ENCODE measurements at places on chromosomes 1 and 21. TPM values are rescaled to one million over a fixed set of nuclear protein-coding genes. Genes with fewer than 3 reads are reported as not detected.

The CRYAA gene
- not detected for total RNA-seq

The PLD5 gene
- not detected for total RNA-seq

The SLC16A4 gene
- 28.1 TPM for total RNA-seq

GRCh38 chr1:235004840-235005391, 123.7 kb downstream of the TOMM20 start:
- no peak overlapping the region for H3K27ac ChIP-seq
- H3K4me1 ChIP-seq, result no peaks in the 10 kb centered on the region
- H3K36me3 ChIP-seq, result no peaks in the 10 kb centered on the region
- DNase-seq, result no peak

DNA sequence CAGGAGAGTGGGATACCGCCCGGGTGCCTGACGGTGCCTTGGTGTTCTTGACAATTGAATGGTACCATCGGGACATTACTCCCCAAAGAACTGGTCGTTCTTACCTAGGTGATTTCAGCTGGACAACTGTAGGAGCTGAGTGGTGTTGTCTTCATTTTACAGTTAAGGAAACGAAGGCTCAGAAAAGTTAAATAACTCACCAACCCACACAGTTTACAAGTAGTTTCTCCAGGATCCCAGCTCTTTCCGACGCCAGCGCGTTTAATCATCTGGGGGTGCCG, 1.6 kb downstream of the PIK3CD start:
- H3K27ac ChIP-seq, result no peak overlapping the region
- no peaks in the 10 kb centered on the region for H3K4me1 ChIP-seq
- no peaks in the 10 kb centered on the region for H3K36me3 ChIP-seq
- peaks cover 14% of the 10 kb centered on the region for H3K27me3 ChIP-seq
- no peak for DNase-seq

DNA sequence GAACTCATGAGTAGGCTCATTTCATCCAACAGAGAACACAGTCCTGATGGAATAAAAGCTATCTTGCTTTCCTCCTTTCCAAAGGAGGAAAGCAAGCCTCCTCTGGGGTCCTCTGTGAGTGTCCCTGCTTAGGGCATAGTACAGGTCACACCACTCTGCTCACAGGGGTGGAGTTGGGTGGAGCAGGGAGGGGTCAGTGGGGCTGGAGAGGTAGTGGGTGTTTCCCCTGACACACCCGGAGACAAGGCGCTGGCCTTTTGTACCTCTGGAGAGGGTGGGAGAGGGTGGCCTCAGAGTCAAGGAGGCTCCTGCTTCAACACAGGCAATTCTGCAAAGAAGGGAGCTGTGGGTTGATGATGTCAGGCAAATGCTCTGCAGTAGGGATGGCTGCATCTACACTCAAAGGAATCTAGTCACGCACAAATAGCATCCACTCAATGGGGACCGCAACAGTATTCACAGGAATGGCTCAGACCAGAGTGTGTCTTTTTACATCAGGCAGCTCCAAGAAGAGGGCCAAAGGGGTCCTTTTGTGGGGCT, 58.6 kb upstream of the PLXNA2 start:
- no peaks in the 10 kb centered on the region for H3K36me3 ChIP-seq
- no peak overlapping the region for H3K4me3 ChIP-seq
- DNase-seq, result no peak
- H3K27me3 ChIP-seq, result no peaks in the 10 kb centered on the region

The KRTAP10-4 gene
- total RNA-seq, result not detected

GRCh38 chr21:43691086-43691795, 27.7 kb upstream of the PDXK start:
- no peak for DNase-seq
- peaks cover 12% of the 10 kb centered on the region for H3K36me3 ChIP-seq
- no peak overlapping the region for H3K4me3 ChIP-seq
- no peaks in the 10 kb centered on the region for H3K27me3 ChIP-seq
- H3K4me1 ChIP-seq, result no peaks in the 10 kb centered on the region
- no peak overlapping the region for H3K27ac ChIP-seq

DNA sequence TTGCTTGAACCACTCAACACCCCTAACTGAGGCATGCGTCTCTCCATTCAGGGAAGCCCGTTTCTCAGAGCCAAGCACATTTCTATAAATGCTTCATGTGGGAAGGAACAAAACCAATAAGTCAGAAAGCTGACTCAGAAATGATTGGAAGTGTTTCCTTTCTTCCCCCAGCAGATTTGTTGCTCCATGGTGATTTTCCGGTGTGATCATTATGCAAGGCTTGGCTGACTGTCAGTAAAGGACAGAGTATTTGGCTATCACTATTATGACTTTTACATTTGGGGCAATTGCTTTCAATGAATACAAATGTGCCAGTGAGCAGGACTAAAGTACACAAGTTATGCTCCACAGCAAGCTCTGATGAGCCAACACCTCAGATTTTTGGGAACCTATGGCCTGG, 53.3 kb upstream of the ZC3H11B start:
- H3K27ac ChIP-seq, result no peak overlapping the region
- peak; percentile 58 for DNase-seq
- H3K4me1 ChIP-seq, result peaks cover 8% of the 10 kb centered on the region
- no peaks in the 10 kb centered on the region for H3K36me3 ChIP-seq
- H3K4me3 ChIP-seq, result no peak overlapping the region

DNA sequence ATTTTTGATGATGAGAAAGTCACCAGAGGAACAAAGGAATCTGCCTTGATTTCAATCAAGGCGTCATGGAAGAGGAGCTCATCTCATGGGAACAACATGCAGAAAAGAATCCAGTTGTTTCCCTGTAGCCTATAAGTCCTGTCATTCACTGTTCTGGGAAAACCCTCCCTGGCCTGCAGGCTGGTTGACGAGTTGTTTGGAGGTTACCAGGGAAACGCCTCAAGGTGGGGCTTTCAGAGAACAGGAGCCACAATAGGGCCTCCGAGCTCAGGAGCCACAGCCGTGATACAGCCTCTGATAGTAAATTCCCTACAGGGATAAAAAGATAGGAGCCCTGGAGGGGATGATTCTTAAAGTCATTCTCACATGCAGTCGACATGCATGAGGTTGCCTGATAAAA, 135.2 kb downstream of the PSMG1 start:
- H3K4me1 ChIP-seq, result peaks cover 16% of the 10 kb centered on the region
- H3K36me3 ChIP-seq, result no peaks in the 10 kb centered on the region
- no peak for DNase-seq
- no peaks in the 10 kb centered on the region for H3K27me3 ChIP-seq
- no peak overlapping the region for H3K4me3 ChIP-seq

- peak; percentile 53 for DNase-seq
- H3K27ac ChIP-seq, result no peak overlapping the region
- H3K4me1 ChIP-seq, result no peaks in the 10 kb centered on the region
- H3K27me3 ChIP-seq, result peaks cover 52% of the 10 kb centered on the region
Measured at GRCh38 chr1:203320591-203321272, 15.4 kb downstream of the BTG2 start.

GRCh38 chr21:42096566-42096965, 25.4 kb downstream of the UMODL1 start:
- peak overlapping the region; percentile 98 for H3K27ac ChIP-seq
- H3K4me1 ChIP-seq, result peaks cover 25% of the 10 kb centered on the region
- no peak overlapping the region for H3K4me3 ChIP-seq
- no peaks in the 10 kb centered on the region for H3K36me3 ChIP-seq
- no peaks in the 10 kb centered on the region for H3K27me3 ChIP-seq
- DNase-seq, result peak; percentile 43

The S100A9 gene
- total RNA-seq, result not detected

The SLC35F3 gene
- 1.4 TPM for total RNA-seq

The BTBD19 gene
- 8.0 TPM for total RNA-seq

The ATP8B2 gene
- 203 TPM for total RNA-seq

DNA sequence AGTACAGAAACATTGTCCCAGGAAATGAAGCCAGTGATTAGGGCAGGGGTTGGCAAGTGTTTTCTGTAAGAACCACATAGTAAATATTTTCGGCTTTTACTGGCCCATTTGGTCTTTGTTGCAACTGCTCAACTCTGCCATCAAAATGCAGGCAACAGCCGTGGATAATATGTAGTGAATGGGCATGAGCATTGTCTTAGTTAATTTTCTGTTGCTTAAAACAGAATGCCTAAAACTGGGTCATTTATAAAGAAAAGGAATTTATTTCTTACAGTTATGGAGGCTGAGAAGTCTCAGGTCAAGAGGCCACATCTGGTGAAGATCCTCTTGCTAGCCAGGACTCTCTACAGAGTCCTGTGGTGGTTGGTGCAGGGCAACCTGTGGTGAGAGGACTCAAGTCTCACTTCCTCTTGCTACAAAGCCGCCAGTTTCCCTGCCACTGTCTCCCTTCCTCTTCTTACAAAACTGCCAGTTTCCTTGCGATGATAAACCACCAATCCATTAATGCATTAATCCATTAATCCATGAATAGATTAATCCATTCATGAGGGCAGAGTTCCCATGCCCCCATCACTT, 166.4 kb downstream of the PSMG1 start:
- no peak overlapping the region for H3K27ac ChIP-seq
- peaks cover 30% of the 10 kb centered on the region for H3K4me1 ChIP-seq
- no peak for DNase-seq

DNA sequence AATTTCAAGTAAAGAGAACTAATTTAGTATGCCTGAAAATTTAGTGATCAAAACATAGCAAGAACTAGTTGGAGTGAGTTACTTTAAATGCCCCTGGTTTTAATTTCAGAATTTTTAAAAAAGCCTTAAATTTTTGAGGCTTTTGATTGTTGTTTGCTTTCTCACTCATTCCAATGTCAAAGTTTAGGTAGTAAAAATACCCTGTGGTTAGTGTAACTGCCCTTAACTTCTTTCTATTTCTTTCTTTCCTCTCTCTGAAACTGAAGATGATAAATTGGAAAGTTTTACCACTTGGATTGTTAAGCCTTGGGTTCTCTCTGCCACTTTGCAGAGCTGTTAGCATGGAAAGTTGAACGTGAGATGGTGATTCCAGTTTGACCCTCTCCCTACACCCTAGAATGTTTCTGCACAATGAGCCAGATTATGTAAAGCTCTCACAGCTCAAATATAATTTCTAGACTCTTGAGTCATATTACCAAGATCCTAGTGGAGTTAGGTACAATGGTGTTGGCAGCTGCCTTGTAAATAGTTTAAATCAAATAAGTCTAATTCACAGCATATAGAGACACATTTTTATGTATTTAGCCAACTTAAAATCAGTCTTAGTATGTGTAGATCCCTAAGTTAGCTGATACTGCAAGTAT, 192.4 kb upstream of the SGIP1 start:
- peak overlapping the region; percentile 2 for H3K27ac ChIP-seq
- no peak for DNase-seq
- no peak overlapping the region for H3K4me3 ChIP-seq
- H3K36me3 ChIP-seq, result peaks cover 3% of the 10 kb centered on the region

The MTHFR gene
- 16.1 TPM for total RNA-seq

DNA sequence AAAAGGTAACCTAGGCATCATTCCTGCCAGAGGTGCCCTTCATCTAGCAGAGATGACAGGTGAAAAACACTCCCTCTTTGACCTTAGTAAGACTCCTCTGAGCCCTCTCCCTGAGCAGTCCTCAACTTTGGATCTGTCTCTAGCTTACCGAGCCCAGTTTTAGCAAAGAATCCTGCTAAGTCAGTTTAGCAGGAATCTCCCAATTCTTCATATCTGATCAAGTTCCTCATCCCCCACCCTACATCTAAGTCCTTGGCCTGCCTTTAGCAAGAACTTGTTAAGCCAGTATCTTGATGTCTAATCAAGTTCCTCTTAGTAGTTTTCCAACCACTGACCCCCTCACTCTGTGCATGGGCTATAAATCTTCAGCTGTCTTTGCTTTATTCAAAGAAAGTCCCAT, 235.6 kb downstream of the OMA1 start:
- no peak overlapping the region for H3K27ac ChIP-seq
- H3K4me3 ChIP-seq, result no peak overlapping the region
- no peaks in the 10 kb centered on the region for H3K4me1 ChIP-seq
- 0 out of 2 replicates have a peak, but pooled peaks cover 5% of the 10 kb centered on the region for H3K27me3 ChIP-seq
- DNase-seq, result no peak
- no peaks in the 10 kb centered on the region for H3K36me3 ChIP-seq

DNA sequence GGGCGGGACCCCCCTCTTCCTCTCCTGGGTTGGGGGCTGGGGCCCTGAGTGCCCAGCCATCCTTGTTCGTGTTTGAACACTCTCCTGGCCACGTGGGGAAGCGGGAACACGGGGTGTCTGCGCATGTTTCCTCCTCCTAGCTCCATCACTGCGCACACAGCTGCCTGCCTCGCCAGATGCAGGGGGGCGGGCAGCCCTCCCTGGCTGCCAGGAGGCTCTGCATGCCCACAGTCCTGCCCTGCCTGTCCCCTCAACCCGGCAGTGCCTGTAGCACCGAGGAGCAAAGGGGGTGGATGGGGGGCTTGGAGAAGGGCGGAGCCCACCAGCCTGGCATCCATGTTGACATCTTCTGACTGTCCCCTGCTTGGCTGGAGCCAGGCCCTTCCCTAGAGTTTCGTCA, 1.8 kb upstream of the SLC25A34 start:
- H3K4me1 ChIP-seq, result no peaks in the 10 kb centered on the region
- no peaks in the 10 kb centered on the region for H3K36me3 ChIP-seq
- DNase-seq, result no peak
- H3K4me3 ChIP-seq, result no peak overlapping the region
- H3K27me3 ChIP-seq, result no peaks in the 10 kb centered on the region

- no peak overlapping the region for H3K4me3 ChIP-seq
- no peak overlapping the region for H3K27ac ChIP-seq
- peaks cover 19% of the 10 kb centered on the region for H3K27me3 ChIP-seq
Measured at GRCh38 chr1:233333086-233333485, 5.6 kb downstream of the MAP3K21 start.

The ACTA1 gene
- total RNA-seq, result not detected

DNA sequence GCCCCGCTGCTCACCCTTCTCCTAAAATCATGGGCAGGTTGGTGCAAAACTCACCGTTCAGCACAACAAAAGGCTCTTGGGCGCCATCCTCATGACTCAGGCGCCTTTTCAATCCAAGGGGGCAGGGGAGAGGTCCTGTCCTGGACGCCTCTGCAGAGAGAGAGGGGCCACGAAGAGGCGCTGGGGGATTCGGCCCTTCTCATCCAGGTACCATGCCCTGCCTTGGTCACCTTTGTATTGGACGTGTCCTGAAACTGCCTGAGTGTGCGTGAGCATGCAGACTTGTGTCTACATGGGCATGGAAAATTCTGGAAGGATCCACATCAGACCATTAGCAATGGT, 53.5 kb downstream of the SLC37A1 start:
- no peaks in the 10 kb centered on the region for H3K36me3 ChIP-seq
- no peaks in the 10 kb centered on the region for H3K4me1 ChIP-seq
- no peaks in the 10 kb centered on the region for H3K27me3 ChIP-seq
- DNase-seq, result no peak

GRCh38 chr1:100458661-100459357, 79.1 kb upstream of the GPR88 start:
- no peaks in the 10 kb centered on the region for H3K4me1 ChIP-seq
- peak; percentile 7 for DNase-seq
- H3K27ac ChIP-seq, result no peak overlapping the region
- H3K27me3 ChIP-seq, result no peaks in the 10 kb centered on the region

The PRKAA2 gene
- total RNA-seq, result 0.76 TPM

The KRTAP20-4 gene
- total RNA-seq, result not detected

DNA sequence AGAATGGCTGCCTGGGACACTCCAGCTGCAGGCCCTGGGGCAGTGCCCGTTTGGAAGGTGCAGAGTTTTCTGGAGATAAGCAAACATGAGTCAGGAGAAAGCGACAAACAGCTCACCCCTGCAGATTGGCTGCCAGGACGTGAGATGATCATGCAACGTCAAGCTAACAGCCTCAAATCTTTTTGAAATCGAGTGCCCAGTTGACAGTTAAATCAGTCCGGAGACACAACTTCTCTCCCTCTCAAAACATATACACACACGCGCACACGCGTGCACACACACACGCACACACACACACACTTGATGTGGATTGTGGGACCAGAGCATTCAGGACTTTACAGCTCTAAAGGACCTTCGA, 49.4 kb downstream of the TENT5C start:
- H3K27me3 ChIP-seq, result no peaks in the 10 kb centered on the region
- no peak overlapping the region for H3K27ac ChIP-seq
- no peak overlapping the region for H3K4me3 ChIP-seq
